ENCODE measurements at places on chromosomes 7 and 10. TPM values are rescaled to one million over a fixed set of nuclear protein-coding genes. Genes with fewer than 3 reads are reported as not detected.

The FKBP9 gene
- total RNA-seq: 104 TPM

The FRMPD2 gene
- total RNA-seq: 0.05 TPM

The CALCR gene
- not detected for total RNA-seq

The ANKRD22 gene
- not detected for total RNA-seq

The HYAL4 gene
- 0.49 TPM for total RNA-seq

The PDK4 gene
- 1.8 TPM for total RNA-seq

The LRRC72 gene
- not detected for total RNA-seq

The GTPBP4 gene
- total RNA-seq: 25.0 TPM

The CRYGN gene
- total RNA-seq: not detected

The FERD3L gene
- total RNA-seq: not detected

The CLRN3 gene
- not detected for total RNA-seq

The KEL gene
- total RNA-seq: not detected

The NUTM2E gene
- 0.05 TPM for total RNA-seq

The HSPB1 gene
- total RNA-seq: 571 TPM

The PRSS37 gene
- total RNA-seq: not detected

Data from mammary microvascular endothelial cell (primary cell).